A549 treated with Mapracorat at 1 μM for 4 hours (cell line): ENCODE measurements at places on chromosomes 2 and 18. TPM values are rescaled to one million over a fixed set of nuclear protein-coding genes. Genes with fewer than 3 reads are reported as not detected.

MBOAT2 gene
- 44.6 to 61.4 TPM (median 53.8 TPM) in 5 replicates for total RNA-seq

ESPNL gene
- total RNA-seq, result 0.05 to 0.23 TPM (median 0.14 TPM) in 5 replicates

PLGLB2 gene
- 0.19 to 0.35 TPM (median 0.27 TPM) in 4 of 5 replicates, not detected in the other for total RNA-seq

MYCN gene
- total RNA-seq, result not detected in 5 replicates

BCL11A gene
- 0.02 to 0.52 TPM (median 0.05 TPM) in 5 replicates for total RNA-seq

C1QL2 gene
- 0.11 to 0.53 TPM (median 0.31 TPM) in 5 replicates for total RNA-seq

CD28 gene
- total RNA-seq, result not detected in 5 replicates

ABCG5 gene
- total RNA-seq, result not detected in 5 replicates

SPHKAP gene
- total RNA-seq, result not detected in 5 replicates

DSG1 gene
- total RNA-seq, result not detected in 5 replicates

CTNNA2 gene
- 0.23 to 0.49 TPM (median 0.40 TPM) in 5 replicates for total RNA-seq

FAM228A gene
- total RNA-seq, result not detected in 5 replicates

CFC1 gene
- total RNA-seq, result not detected in 5 replicates

ZSWIM2 gene
- total RNA-seq, result not detected in 5 replicates

TTR gene
- 0.28 TPM in 1 of 5 replicates, not detected in the others for total RNA-seq

OXER1 gene
- total RNA-seq, result not detected in 5 replicates

TMEM17 gene
- total RNA-seq, result 3.6 to 4.8 TPM (median 4.5 TPM) in 5 replicates

STAM2 gene
- 5.9 to 10.0 TPM (median 8.4 TPM) in 5 replicates for total RNA-seq

TMSB10 gene
- 9,237 to 10,710 TPM (median 10,051 TPM) in 5 replicates for total RNA-seq

SELENOI gene
- 14.3 to 22.3 TPM (median 17.8 TPM) in 5 replicates for total RNA-seq

RPRM gene
- 0.12 TPM in 1 of 5 replicates, not detected in the others for total RNA-seq

LYPD6B gene
- total RNA-seq, result not detected in 5 replicates

CDK5R2 gene
- total RNA-seq, result 3.4 to 6.2 TPM (median 4.7 TPM) in 5 replicates

CAPN13 gene
- total RNA-seq, result 0.07 to 0.12 TPM (median 0.09 TPM) in 3 of 5 replicates, not detected in the others

FSIP2 gene
- not detected in 5 replicates for total RNA-seq

KATNAL2 gene
- 1.3 to 2.4 TPM (median 1.8 TPM) in 5 replicates for total RNA-seq

ITGA4 gene
- 1.2 to 2.5 TPM (median 1.8 TPM) in 5 replicates for total RNA-seq

KLHL41 gene
- 0.10 to 0.50 TPM (median 0.20 TPM) in 5 replicates for total RNA-seq

GLB1L gene
- 5.3 to 7.4 TPM (median 5.5 TPM) in 5 replicates for total RNA-seq

INHA gene
- total RNA-seq, result 0.08 to 0.65 TPM (median 0.39 TPM) in 5 replicates

CRYGD gene
- total RNA-seq, result not detected in 5 replicates

SLC9A4 gene
- not detected in 5 replicates for total RNA-seq

CRACDL gene
- 2.5 to 3.8 TPM (median 2.8 TPM) in 5 replicates for total RNA-seq

TRABD2A gene
- 10.3 to 14.7 TPM (median 12.5 TPM) in 5 replicates for total RNA-seq

PARD6G gene
- 1.2 to 3.8 TPM (median 2.6 TPM) in 5 replicates for total RNA-seq

CABYR gene
- total RNA-seq, result 12.9 to 19.3 TPM (median 14.1 TPM) in 5 replicates

MAPK4 gene
- 0.12 to 0.23 TPM (median 0.14 TPM) in 5 replicates for total RNA-seq

MAP2 gene
- total RNA-seq, result 0.74 to 1.9 TPM (median 1.4 TPM) in 5 replicates

GPR75 gene
- total RNA-seq, result 1.4 to 2.2 TPM (median 1.6 TPM) in 5 replicates

UGT1A6 gene
- total RNA-seq, result 0.39 to 1.5 TPM (median 1.2 TPM) in 5 replicates

CREG2 gene
- total RNA-seq, result 6.8 to 13.4 TPM (median 11.9 TPM) in 5 replicates

SPATS2L gene
- total RNA-seq, result 121 to 132 TPM (median 127 TPM) in 5 replicates

CYTIP gene
- 0.25 TPM in 1 of 5 replicates, not detected in the others for total RNA-seq

NFU1 gene
- total RNA-seq, result 41.1 to 47.3 TPM (median 45.4 TPM) in 5 replicates

ELAC1 gene
- total RNA-seq, result 4.6 to 6.4 TPM (median 5.1 TPM) in 5 replicates

FAP gene
- total RNA-seq, result 0.15 TPM in 1 of 5 replicates, not detected in the others

CHST9 gene
- not detected in 5 replicates for total RNA-seq

ABCG8 gene
- not detected in 5 replicates for total RNA-seq

NBAS gene
- 14.4 to 15.6 TPM (median 14.6 TPM) in 5 replicates for total RNA-seq

TXNDC2 gene
- 0.06 to 0.45 TPM (median 0.19 TPM) in 5 replicates for total RNA-seq

EVA1A gene
- 7.8 to 14.0 TPM (median 9.1 TPM) in 5 replicates for total RNA-seq

STEAP3 gene
- total RNA-seq, result 42.5 to 52.2 TPM (median 47.0 TPM) in 5 replicates

SCTR gene
- not detected in 5 replicates for total RNA-seq

RFX8 gene
- total RNA-seq, result not detected in 5 replicates

CPLX4 gene
- not detected in 5 replicates for total RNA-seq

HS6ST1 gene
- total RNA-seq, result 8.6 to 12.4 TPM (median 11.6 TPM) in 5 replicates

GNAL gene
- 5.0 to 7.8 TPM (median 6.0 TPM) in 5 replicates for total RNA-seq

CXCR2 gene
- total RNA-seq, result not detected in 5 replicates
